ENCODE measurements at places on chromosomes 13 and 19.

- no peak for DNase-seq
- no peak overlapping the region for H3K4me3 ChIP-seq
These were observed 13.6 kb downstream of the DLEU7 start for GRCh38 chr13:50829896-50830295.

DNA sequence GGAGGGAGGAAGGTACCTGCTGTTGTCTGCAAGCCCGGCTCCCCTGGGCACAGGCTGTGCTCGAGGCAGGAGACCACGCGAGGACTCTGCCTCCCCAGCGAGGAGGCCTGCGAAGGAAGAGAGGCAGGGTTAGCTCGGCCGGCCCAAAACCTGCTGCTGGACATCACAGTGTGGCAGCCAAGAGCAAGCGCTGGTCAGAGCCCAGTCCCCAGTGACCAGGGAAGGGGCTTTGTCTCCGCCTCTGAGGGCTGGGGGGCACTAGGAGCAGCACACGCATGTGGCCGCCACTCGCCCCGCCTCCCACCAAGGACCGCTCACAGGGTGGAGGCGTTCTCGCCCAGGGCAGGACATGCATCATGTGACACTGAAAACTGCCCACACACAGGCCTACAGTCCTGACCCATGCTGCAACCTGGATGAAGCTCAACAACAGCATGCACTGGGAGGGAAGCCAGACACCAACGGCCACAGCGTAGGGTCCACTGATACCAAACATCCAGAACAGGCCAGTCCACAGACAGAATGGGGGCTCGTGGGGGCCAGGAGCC is 8.5 kb downstream of the MIER2 start:
- H3K27ac ChIP-seq, result peak overlapping the region; percentile 26
- H3K4me1 ChIP-seq, result peaks cover 12% of the 10 kb centered on the region
- H3K36me3 ChIP-seq, result peaks cover 64% of the 10 kb centered on the region
- H3K4me3 ChIP-seq, result no peak overlapping the region
- H3K27me3 ChIP-seq, result no peaks in the 10 kb centered on the region
- no peak for DNase-seq

GRCh38 chr13:71018995-71019394 is 848.0 kb downstream of the DACH1 start:
- no peak overlapping the region for H3K27ac ChIP-seq
- no peaks in the 10 kb centered on the region for H3K36me3 ChIP-seq
- H3K27me3 ChIP-seq, result no peaks in the 10 kb centered on the region
- no peak for DNase-seq

GRCh38 chr13:48574041-48574796 is 41.3 kb upstream of the RCBTB2 start:
- no peak overlapping the region for H3K4me3 ChIP-seq
- H3K36me3 ChIP-seq, result no peaks in the 10 kb centered on the region

DNA sequence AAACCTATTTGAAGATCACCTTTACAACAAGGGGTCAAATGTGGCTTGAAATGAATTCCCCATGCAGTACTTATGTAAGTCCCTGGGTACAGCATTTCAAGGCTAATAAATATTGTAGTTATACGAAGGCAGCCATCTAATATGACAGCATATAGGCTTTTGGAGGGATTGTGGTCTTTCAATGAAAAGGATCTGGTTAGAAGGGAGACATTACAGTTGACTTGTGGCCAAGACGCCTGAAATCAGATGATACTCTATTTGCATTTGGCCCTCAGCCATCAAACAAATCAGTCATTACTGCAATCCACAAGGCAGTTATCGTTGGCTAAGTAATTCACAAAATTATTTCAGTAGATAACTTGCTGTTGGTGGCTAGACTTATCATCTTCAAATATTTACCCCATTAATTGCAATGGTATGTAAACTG is 242.7 kb downstream of the DCLK1 start:
- no peaks in the 10 kb centered on the region for H3K36me3 ChIP-seq
- H3K4me3 ChIP-seq, result no peak overlapping the region
- no peak for DNase-seq
- no peaks in the 10 kb centered on the region for H3K27me3 ChIP-seq

All from nephron progenitor cell (in vitro differentiated cells).